Stromal cell of bone marrow (primary cell): ENCODE measurements at places on chromosomes 3 and 15.

DNA sequence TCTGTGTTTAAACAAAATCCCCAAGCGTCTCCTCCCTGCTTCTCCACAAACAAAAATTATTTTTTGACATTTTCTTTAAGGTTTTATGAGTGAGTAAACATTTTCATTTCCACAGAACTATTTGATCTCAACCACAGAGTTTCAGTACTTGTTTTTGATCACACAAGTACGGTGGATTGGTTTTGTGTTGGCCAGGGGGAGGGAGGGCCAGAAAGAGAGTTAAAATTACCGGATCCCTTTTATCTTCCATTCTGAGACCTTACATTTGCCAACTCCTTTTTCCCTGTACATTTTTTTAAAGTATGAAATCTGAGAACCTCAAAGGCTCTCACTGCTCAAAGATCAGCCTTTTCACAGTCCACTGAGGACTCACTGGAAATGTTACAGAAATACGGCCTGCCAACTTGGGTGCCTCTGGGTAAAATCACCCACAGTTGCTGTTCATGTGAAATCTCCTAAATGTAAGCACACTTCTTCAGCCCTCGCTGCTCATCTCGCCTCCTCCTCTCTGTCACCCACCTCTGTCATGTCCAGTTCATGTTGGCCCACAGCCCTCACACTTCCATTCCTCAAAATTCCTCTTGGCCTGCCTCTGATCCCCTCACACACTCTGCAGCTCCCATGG is 1.7 kb downstream of the HOMER2 start:
- DNase-seq: no peak

DNA sequence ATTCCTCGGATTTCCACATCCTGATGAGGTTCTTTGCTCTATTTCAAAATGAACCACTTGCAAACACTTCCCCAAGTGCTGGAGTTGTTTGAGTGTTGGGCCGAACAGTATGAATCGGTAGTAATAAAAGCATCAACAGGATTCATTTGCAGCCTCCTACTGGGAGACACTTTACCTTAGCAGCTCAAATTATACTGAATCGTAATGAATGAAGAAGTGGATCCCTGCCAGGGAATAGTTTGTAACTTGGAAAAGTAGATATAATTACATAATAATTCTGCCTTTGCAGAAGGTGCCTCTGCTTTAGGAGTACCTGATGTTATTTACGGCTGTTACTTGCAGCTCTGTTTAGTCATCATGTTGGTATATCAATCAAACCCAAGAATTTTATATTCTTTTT is 669.1 kb downstream of the CADM2 start:
- no peak for DNase-seq

DNA sequence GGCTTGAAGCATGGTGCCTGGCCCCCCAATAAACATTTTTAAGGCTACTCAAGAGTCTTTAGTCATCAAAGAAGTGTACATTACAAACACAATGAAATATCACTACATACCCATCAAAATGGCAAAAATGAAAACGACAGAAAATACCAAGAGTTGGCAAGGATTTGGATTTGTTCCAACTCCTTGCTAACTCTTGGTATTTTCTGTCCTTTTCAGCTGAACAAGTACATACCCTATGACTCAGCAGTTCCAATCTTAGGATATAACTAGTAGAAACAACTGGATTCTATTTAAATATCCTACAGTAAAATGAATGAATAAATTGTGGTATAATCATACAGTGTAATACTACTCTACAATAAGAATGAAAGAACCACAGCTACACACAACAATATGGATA is 25.1 kb upstream of the GABPB1 start:
- DNase-seq: no peak

- no peak for DNase-seq
These were observed 9.5 kb upstream of the ADAMTSL3 start for GRCh38 chr15:83644439-83644838.

- peak; percentile 89 for DNase-seq
These were observed 280.4 kb downstream of the ULK4 start for GRCh38 chr3:41681479-41681878.

DNA sequence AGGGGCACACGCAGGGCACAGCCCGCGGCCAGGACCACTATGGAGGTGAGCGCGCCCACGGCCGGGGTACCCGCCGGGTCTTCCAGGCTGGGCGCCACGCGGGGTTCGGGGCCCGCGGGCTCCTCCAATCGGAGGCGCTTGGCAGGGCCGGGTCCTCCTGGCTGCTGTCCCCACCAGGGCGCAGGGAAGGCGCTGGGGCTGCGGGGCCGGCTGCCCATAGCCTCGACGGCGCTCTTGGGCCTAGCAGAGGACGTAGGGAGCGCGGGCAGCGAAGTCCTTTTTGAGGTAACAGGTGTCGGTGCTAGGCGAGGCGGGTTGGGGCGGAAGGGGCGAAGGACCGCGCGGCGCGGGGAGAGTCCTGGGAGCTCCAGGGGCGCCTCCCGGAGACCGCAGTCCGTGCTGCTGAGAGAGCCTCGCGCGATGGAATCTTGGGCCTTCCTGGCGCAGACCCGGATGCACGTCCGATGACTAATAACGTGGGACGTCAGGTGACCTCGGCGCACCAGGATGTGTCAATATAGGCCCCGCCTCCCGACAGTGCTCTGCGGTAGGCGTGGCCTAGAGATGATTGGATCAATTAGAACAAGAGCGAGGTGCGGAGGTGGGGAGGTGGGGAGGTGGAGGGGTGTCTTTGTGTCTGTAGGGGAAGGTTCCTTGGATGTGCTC is at the start of gene PRR23A:
TSS of gene PRR23A (minus strand) at position 218 of the 666 bp plus-strand sequence. CDS start at position 218, 0 bp downstream.
- no peak for DNase-seq

GRCh38 chr3:72275331-72275751 is 490.4 kb upstream of the PROK2 start:
- no peak for DNase-seq

GRCh38 chr15:38454696-38455090 is 766 bp downstream of the FAM98B start:
- DNase-seq: no peak

DNA sequence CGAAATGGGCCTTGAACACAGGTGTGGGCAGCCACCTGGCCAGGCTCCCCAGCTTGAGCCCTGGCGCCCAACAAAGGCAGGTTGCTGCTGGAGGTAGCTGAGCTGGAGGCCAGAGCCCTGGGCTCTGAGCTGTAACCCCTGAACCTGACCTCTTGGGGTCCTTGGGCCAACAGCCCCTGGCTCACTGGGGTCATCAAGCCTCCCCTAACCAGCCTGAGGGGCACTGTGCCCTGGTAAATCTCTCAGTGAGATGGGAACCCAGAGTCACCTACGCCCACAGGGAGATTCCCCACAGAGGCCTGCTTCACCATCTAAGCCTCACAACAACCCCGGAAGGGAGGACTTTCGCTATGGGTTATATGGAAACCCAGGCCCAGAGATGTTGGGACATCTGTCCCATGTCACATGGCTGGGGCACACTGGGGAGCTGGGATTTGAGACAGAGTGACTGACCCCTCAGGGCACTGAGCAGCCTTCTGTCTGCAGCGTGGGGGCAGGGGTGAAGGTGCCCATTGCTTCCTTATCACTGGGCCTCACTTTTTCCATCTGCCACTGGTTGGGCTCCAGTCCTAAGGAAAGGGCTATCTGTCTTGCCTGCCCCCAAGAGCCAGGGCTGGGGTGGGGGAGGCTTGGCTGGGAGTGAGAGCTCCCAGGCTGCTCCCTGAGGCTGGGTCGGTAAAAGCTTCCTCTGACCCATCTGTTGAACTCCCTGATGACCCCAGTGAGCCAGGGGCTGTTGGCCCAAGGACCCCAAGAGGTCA is 59.1 kb downstream of the IQSEC1 start:
- no peak for DNase-seq

DNA sequence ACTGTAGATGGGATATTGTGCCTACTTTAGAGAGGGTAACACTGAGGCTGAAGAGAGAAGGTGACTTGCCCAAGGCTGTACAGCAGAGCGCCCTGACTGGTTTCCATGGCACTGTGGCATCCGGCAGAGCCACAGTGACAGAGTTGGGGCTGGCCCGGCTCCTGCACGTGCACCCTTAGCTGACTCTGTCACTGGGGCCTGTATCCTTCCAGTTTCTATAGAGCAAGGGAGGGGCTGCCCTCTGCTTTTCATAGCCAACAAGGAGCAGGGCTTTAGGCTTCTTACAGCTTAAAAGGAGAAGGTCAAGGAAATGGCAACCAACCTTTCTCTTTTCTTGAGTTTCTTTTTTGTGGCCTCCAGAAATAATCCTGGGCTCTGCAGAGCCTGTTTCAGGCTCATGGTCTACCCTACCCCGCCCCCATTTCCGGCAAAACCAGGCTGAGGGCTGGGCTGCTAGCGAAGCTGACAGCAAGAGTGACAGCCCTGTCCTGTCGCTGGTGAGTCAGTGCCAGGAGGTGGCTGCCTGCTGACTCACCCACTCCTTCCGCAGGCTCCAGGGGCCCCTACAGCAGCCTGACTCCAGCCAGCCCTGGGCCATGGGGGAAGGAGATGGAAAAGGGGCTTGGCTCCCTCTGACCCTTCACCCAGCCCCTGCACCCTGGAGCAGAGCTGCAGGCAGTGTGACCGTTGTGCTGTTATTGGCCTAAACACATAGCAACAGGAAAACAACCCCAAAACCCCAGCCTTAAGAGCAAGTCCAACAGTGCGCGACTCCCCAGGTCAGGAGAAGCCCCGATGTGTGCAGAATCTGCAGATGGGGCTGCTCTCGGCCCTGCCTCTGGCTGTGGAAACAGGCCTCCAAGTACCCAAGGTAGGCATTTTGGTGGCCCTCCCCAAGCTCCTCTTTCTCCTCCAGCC is 29.8 kb downstream of the SLC6A6 start:
- DNase-seq: peak; percentile 47

DNA sequence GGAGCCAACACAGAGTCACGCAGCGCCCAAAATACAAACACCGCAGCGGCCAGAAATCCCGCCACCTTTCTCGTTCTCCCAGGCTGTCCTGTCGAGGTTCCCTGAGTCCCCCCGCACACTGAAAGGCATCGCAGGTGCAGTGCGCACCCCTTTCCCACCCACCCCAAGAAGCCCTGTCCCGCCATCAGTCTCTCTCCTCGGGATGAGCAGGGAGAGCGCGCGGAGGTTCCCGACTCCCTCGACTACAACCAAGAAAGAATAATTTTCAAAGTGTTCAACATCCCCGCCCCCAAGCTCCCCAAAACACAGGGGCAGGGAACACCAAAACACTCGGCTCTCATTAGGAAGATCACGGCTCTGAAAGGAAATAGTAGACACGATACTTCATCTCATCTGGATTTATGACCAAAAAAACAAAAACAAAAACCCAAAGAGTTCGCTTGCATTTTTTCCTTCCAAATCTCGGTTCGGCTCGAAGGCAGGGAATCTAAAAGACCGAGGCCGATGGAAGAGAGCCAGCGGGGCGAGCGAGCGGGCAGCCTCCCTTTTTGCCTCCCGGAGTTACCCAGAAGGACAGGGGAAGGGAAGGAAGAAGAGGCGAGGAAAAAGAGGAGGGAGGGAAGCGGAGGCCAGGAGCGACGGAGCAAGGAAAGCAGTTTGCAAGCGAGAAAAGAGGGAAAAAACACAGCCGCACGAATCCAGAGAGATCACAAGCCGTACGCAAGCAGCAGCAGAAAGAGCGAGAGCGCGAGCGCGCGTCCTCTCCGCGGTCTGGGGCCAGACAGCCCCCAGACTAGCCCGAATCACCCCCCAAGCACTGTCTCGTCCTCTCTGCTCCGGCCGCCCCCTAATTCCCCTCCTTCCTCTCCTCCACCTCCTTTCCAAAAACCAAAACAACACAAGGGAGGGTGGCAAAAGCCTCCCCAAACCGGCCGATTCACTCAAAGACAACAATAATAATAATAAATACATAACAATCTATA is 808 bp downstream of the BCL6 start:
- DNase-seq: no peak

DNA sequence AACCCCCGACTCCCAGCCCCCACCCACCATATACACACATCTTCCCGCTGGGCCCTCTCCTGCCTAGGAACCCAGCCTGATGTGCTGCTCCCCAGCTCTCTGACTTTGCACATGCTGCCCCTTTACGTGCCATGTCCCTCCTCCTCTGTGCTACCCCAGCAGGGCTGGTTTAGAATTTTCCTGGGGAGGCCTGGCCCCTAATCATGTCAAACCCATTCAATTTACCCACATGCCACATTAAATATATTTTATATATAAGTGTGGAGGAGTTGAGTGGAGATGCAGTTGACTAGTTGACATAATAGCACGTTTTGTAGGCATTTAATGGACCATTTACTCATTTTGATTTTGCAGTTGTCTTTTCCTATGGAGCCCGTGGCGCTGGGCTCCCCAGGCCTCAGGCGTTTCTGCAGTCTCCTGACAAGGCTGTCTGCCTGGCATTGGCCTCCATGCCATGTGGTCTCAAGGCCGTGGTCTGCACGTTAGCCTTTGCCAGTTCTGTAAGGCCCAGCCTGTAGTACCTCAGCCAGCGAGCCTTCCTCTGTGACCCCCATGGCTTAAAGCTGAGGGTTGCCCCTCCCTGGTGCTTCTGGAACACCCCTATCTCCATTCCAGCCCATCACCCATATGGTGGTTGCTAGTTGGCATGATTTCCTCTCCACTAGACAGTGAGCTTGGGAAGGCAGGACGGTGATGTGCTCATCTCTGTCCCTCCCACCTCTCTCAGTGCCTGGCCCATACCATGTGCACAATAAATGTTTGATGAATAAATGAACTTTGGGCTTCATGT is 155.8 kb downstream of the TLE3 start:
- no peak for DNase-seq

GRCh38 chr15:66894363-66894762 is 171.0 kb upstream of the SMAD3 start:
- no peak for DNase-seq

GRCh38 chr15:29857221-29857789 is 35.0 kb upstream of the TJP1 start:
- DNase-seq: no peak

DNA sequence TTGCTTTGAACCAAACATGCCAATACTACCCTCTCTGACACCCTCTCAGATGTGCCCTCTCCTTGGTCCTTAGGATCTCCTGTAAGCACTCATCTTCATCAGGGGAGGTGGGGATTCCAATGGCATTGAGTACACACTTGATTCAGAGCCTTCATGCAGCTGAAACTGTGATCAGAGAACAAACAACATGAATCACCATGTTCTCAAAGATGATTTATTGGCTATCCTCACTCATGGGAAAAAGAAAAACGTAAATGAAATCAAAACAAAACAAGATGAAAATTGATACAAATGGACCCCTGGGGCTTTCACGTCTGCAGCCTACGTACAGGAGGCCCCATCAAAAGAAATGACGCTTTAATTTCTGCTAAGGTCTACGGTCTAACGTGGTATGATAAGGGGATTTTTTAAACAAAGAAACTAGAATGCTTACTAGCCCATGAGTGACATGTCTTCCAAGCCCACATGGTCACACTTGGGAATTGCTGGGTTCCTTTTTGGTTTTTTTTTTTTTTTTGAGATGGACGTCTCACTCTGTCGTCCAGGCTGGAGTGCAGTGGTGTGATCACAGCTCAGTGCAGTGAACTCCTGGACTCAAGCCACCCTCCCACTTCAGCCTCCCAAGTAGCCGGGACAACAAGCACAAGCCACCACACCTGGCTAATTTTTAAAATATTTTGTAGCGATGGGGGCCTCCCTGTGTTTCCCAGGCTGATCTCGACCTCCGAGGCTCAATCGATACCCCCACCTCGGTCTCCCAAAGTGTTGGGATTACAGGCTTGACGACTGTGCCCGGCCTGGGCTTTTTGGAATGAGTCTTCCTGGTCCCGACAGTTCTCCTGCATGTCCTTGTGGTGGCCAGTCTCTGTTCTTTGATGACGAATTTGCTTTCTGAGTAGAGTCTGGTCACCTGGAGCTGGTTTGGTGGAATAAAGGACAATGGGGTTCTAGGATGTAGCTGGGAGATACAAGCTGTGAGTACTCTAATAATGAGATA is 202.6 kb downstream of the XXYLT1 start:
- DNase-seq: peak; percentile 4
